ENCODE measurements at places on chromosomes 1 and 21.
A peak's percentile ranks its signal among the peaks of the same experiment; 100 is the strongest.

DNA sequence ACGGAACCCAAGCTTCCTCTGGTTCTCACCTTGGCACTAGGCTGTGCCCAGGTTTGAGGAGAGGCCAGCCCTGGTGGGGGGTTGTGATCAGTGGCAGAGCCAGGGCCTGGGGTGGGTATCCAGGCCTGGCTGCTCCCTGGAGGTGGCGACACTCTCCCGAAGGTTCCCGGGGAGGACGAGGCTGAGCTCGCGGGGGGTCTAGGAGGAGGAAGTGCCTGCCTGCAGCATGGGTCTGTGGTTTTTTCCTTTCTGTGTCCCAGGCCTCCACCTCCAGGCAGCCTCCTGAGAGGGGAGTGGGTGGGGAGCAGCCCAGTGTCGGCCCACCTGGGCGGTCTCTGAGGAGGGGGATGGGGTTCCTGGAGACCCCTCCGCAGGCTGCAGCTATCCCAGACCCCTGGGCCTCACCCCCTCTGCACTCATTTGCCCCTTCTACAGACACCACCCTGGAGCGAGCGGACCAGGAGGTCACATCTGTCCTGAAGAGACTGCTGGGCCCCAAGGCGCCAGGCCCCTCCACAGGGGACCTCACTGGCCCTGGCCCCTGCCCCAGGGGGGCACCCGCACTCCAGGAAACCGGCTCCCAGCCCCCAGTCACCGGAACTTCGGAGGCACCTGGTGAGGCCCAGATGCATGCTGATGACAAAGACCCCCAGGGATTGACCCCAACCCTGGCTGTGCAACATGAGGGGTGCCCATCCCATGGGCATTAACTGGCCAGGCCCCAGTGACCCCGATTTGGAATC is 44.3 kb downstream of the TRIM11 start:
- no peak for DNase-seq

DNA sequence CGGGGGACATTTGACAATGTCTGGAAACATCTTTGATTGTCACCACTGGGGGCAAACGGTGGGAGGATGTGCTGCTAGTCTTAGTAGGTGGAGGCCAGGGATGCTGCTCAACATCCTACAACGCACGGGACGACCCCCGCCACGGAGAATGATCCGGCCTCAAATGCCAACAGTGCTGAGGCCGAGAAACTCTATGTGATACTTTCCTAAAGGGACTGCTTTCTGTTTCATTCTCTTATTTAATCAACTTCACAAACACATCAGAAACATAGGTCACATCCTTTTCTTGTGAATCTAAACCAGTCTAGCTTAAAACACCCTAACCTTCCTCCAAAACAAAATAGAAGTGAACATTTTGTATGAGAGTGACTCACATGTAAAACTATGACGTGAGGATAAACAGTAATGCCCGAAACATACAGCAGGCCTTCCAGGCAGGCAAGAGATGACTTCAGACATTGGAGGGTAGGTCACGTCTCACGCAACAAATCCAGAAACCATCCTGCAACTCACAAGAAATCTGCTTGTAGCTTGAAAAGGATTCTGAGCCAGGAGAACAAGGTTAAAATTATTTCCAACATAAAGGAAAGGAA is 37.2 kb upstream of the ETS2 start:
- peak; percentile 60 for DNase-seq

GRCh38 chr21:44564886-44565598 is 6.4 kb upstream of the KRTAP10-3 start:
- no peak for DNase-seq

- no peak for DNase-seq
Measured at GRCh38 chr1:48859456-48859855, 82.8 kb upstream of the BEND5 start.

DNA sequence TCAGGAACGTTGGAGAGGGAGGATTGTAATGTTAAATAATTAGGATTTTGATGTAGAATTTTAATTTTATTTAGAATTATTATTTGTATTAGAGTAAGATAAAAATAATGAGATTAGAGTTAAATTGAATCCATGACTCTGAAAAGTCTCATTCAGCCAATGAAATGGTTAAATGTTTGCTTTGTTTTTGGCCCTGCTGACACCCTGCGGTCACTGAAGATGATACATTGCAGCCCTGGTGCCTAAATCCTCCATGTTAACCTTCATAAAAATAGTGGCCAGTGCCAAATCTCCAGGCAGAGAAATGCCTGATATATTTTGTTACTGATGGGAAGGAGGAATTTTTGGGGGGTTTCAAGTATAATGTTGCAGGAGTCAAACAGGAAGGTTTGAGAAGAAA is 27.3 kb upstream of the RLF start:
- no peak for DNase-seq

DNA sequence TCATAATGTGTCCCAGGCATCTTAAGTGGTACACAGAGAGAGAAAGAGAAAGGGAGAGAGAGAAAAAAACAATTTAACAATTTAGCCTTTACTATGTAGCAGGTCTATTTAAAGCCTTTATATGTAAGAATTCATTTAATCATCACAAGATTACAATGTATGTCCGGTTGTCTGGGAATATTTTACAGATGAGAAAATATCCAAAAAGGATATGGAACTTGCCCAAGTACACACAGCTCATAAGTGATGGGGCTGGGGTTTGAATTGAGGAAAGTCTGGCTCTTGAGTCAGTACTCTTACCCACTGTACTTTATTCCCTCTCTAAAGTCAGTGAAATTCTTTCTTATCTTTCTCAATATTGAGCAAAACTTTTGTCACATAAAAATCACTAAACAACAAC is 104.6 kb downstream of the LYPLAL1 start:
- no peak for DNase-seq

- no peak for DNase-seq
Measured at GRCh38 chr1:173596097-173596825, 6.6 kb downstream of the SLC9C2 start.

DNA sequence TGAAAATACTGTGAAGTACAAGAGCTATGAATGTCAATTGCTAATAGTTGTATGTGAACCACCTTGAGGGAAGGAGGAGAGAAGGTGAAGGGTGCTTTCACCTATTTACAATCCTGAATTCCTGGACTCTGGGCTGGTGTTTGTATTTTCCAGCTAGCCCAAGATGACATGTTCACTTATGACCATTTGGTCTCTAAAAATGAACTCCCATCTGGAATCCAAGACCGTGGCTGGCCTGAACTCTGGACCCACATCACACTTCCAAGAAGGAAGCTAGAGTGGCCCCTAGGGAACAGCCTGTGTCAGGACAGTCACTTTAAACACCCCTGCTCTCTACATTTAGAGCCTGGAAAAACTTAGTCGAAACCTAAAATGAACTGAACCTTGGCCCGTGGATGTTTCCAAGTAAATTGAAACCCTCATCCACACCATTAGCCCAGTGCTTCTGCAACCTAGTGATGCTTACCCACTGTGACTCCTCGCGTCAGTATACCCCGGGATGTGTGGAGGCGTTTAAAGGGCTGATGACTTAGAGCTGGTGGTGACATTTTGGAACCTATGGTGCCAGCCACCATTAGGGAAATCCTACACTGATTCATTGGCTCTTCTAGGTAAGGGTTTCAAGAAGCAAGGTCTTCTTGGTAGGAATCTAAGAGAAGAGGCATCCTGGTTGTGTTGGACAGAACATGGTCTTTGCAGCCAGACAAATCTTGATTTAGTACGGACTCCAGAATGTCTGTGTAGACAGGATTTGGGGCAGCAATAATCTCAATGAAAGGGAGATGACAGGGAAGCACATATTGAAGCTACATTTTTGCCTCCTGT is 171.5 kb upstream of the IRF2BP2 start:
- no peak for DNase-seq

DNA sequence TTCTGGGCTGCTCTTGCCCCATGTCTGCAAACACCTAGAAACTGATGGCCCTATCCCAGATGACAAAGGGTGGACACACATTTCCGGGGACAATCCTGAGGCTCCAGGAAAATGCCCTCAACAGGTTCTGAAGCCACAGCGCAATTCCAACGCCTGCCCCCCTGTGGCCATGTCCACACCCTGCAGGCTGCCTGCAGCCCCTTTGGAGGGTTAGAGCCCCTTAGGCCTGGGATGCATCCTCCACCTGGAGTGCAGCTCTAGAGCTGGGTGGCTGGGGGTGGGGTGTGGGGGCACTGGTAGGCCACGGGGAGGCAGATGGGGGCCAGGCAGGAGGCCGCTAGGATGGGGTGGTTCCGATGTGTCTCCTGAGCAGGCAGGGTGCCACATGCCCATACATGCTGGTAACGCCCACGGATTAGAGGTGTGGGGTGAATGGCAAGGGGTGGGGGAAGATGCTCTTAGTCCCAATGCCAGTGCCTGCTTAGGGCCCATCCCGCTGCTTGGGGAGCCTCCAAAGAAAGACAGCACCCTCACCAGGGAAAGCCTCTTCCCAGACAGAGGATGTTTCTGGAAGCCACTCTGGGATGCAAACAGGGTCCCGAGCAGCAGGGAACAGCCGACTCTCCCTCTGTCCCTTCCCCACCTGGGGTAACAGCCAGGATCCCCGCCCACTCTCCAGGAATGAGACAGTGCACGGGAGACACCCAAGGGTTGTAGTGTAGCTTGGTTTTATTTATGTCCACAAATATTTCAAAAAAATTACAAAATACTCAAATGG is 34.0 kb downstream of the SLC45A1 start:
- DNase-seq, result no peak

All from NCI-H226 (cell line).